ENCODE measurements at places on chromosomes 1 and 21.

DNA sequence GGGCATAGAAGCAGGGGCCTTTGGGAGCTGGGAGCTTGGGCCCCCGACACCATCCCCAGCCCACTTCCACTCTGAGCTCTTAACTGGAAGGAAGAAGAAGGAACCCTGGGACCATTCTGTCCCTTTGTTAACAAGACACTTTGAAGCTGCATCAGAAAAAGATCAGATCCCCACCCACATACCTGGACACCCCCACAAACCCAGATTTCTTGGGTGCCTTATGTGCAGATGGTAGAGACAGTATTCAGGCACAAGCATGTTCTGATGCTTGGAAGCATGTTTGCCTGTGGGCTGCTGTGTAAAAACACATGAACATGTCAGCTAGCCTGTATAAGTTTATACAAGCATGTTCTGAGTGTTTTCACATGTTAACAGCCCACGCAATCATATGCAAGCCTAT is 3.7 kb downstream of the DLGAP3 start:
- no peak for DNase-seq

DNA sequence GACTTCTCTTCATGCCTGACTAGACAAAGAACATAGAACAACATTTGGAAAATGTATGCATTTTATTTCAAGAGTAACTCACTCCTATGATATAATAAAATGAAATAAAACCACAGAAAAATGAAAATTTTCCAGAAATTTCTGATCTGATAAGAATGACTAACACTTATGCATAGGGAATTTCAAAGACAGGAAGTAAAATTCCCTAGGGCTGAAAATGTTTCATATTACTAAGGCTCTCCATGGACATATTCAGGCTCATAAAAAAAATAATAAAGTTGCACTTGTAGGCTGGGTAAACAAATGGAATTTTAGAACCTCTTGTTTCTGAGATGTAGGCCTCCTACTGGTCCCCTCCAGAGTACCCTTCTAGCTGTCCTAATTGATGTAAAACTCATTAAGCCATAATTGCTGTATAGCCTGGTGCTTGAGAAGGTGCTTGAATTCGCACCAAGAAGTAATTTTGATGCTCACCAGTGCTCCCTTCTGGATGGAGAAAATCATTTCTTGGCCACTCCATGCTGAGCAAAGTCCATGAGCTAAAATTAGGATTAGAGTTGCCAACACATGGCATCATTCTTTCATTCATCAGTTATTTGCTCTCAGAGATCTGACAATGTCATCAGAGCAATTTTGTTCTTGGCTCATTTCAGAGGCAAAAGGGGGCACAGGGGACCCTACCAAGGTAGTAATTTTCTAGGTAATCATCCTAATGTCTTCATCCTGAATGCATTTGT is 641.0 kb upstream of the CAMK1G start:
- DNase-seq, result no peak

DNA sequence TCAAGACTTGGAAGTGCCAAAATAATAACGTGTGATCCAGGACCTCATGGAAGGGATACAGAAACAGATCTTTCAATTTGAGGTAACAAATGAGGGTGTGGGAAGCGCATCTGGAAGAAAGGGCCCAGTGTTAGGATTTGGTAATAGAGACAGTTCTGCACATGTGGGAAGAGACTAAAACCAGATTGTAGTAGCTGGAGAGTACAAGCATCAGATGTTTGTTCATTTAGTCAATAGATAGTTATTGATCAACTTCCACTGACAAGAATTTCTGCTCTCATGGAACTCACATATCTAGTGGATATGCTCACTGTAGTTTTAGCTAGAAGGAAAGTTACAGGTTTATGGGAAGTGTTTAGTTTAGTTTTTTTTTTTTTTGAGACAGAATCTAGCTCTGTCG is 153.6 kb downstream of the TLR5 start:
- no peak for DNase-seq

GRCh38 chr1:155014709-155015508 is 12.3 kb downstream of the ZBTB7B start:
- no peak for DNase-seq

DNA sequence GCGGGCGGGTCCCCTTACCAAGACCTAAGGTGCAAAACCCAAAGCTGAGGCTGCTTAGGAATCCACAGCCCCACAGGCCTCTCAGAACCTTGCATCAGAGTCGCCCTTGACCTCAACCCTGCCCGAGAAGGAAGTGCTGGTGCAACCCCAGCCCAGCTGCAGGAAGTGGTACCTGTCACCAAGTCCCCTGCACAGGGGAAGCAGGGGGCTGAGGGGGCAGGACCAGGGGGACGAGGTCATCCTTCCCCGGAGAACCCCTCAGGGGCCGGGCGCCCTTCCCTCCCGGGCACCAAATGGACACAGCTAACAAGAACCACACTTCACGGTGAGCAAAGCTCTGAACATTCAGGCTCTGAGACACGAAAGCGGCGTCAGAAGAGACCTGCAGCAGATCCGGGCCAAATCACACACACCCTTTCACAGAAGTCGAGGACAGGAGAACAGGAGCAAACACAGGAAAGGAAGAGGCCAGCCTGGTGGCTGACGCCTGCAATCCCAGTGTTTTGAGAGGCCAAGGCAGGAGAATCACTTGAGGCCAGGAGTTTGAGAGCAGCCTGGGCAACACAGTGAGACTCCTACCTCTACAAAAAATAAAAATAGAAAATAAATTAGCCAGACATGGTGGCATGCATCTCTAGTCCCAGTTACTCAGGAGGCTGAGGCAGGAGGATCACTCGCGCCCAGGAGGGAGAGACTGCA is 6.4 kb downstream of the ITGB2 start:
- DNase-seq, result peak; percentile 41

DNA sequence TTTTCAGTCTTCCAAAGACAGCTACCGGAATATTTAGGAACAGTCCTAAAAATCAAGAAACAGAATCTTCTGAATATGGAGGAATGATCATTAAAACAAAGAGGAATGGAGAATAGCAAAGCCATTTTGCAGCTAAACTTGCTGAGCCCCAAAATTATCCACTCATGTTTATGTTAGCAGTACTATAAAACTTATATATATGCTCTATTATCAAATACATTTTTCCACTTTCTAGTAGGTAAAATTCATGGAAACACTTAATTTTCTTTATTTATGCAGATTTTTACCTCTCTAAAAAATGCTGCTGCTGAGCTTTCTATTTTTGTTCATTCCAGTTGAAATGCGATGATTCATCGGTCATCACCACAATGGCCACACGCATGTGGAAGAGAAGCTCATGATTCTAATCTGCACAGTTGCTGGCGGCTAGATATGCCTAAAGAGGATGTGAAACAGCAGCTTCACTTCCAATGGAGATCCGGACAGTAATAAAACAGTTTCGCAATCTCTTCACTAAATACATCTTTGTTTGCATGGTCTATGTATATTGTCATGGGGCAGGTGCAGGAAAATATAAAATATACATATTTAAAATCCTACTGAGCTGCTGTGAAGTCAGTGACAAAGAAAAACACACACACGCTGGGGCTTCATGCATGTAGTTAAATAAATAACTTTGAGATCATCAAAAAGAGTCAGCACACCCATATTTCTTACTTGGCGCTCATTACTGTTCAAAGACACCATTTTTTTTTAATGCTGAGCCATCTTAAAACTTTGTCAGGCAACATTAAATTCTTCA is 292.2 kb downstream of the SMYD3 start:
- DNase-seq, result no peak

- no peak for DNase-seq
Measured at GRCh38 chr1:55420026-55420425, 204.9 kb upstream of the USP24 start.

GRCh38 chr1:76066394-76066793 is 8.2 kb upstream of the ST6GALNAC3 start:
- no peak for DNase-seq

- DNase-seq, result no peak
Measured at GRCh38 chr1:64686828-64687724, 57.8 kb upstream of the RAVER2 start.

- DNase-seq, result no peak
Measured at GRCh38 chr1:230299191-230300006, 126.7 kb downstream of the PGBD5 start.

- DNase-seq, result no peak
Measured at GRCh38 chr1:34603594-34603993, 151.3 kb upstream of the GJB5 start.

DNA sequence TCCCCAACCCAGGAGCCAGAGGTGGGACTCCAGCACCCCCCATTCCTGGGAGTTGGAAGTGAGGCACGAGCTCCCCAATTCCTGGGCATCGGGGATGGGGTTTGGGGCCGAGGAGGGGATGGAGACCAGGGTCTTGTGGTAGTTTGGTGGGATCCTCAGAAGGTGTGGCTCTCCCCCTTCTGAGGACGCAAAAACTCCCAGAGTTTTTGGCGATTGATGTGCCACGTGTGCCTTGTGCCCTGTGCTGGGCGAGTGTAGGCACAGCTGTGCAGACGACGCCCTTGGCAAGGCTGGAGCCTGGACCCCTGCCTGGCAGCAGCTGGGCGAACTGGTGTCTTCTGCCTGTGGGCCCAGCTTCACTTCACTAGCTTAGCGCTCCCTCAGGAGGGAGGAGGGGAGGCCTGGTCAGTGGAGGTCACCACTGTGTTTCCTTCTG is 2.6 kb downstream of the GUK1 start:
- no peak for DNase-seq

DNA sequence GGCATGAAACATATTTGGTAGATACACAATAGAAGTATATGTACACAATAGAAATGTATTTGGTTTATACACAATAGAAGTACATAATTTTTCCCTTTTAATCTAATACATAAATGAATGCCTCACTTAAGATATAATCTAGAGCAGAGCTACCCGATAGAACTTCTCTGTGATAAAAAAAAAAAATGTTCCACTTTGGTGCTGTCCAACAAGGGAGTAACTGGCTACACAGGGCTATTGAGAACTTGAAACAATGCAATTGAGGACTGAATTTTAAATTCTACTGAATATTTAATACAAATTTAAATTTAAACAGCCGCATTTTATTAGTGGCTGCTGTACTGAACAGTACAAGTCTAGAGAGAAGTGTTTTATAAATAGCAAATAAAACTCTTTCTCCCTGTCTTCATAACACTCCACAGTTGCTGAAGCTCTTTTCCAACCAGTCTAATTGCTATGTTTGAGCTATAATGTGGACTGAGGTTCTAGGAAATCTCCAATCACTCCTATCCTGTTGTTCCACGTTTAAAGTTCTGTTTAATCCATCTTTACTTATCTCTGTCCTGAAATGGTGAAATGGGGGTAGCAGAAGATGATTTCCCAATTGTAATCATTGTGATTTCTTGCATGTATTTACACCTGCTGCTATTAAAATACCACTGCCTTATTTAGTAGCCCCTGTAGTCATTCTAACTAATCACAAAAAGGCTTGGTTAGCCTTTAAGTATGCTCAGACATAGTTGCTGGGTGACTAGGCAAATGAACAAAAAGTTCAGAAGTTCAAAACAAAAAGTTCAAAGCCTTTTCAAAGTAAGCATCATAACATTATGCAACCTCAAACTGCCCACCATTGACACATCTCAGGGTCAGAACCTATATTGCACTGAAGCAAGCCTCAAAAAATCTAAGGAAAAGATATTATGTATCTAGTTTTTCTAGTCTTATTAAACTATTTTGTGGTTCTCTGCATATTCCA is 192.3 kb upstream of the C1orf87 start:
- DNase-seq, result no peak

DNA sequence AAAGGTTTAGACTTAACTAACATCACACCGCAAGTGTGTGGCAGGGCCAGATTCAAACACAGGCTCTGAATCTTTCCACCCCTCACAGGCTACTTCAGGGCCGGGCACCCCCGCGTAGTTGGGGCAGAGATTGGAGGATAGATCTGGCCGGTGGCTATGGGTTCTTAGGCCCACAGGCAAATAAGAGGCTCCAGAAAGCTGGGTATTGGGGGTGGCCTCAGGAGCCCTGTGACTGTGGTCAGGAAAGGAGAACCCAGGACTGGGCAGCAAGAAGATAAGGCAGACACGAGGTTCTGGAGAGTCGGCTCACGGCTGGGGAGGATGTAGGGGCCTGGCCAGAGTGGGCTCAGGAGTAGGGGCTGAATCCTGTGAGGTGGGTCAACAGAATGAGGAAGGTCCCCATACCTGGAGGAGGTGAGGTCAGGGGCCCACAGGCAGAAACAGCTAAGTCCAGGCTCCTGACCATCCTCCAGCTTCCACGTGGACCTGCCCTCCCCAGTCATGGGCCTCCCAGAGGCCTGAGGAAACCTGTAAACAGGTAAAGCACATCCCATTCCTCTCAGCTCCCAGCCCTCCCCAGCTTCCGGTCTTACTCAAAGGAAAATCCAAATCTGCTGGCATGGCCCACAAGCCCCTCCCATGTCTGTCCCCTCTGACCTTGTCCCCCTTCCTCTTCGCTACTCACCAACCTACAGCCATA is 306.2 kb downstream of the MATN1 start:
- DNase-seq, result no peak

- DNase-seq, result no peak
Measured at GRCh38 chr1:151144474-151145303, 1.7 kb downstream of the SEMA6C start.

GRCh38 chr1:65958561-65959350 is 166.1 kb downstream of the PDE4B start:
- DNase-seq, result no peak

DNA sequence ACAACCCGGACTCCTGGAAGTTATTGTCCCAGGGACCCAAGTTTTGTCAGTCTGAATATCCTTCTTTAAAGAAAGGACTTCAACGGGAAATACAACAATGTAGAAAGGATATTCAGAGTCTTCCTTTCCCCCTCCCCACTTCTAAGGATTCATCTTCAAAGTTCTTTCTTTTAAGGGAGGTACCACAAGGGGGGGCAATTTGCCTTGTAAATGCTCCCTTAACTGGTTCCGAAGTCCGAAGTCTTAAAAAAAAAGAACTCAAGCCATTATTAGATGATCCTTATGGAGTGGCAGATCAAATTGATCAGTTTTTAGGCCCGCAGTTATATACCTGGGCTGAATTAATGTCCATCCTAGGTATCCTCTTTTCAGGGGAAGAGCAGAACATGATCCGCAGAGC is 47.0 kb downstream of the SERINC2 start:
- no peak for DNase-seq

DNA sequence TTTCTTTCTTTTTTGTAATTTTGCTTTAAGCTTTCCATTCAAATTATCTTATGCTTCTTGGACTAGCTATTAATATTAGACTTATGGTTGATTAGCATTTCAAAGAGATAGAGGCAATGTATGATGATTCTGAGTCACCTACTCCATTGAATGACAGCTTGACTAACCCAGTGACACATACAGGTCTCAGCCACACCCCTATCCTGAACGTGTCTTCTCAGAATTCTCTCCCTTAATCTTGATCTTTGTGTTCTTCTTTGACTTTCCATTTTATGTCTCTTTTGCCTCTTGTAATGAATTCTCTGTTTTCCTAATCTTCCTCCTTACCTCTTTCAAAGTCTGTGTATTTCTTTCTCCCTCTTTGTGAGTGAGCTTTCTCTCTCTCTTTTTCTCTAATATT is 241.1 kb downstream of the PDE4B start:
- DNase-seq, result no peak

DNA sequence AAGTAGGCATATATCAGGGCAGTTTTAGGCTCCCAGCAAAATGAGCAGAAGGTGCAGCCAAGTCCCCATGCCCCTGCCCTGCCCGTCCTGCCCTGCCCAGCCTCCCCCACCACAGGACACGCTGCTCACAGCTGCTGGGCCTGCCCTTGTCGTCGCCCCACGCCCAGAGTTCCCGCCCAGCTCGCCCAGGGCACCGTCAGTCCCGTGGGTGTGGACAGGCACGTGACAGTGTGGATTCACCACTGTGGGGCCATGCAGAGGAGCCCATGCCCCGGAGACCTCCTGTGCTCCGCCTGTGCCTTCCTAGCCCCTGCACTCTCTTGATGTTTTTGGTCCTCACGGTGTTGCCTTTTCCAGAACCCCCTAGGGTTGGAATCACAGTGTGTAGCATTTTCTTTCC is 7.0 kb downstream of the FAAP20 start:
- no peak for DNase-seq
